Thoracic aorta (tissue), 2 donors: ENCODE measurements at places on chromosomes 2 and 18. TPM values are rescaled to one million over a fixed set of nuclear protein-coding genes. Genes with fewer than 3 reads are reported as not detected.

- no peak for DNase-seq
Observed at GRCh38 chr2:217901835-217902378, 100.9 kb downstream of the TNS1 start.

GRCh38 chr2:85803704-85804425, 50.1 kb downstream of the ATOH8 start:
- DNase-seq, result no peak

DNA sequence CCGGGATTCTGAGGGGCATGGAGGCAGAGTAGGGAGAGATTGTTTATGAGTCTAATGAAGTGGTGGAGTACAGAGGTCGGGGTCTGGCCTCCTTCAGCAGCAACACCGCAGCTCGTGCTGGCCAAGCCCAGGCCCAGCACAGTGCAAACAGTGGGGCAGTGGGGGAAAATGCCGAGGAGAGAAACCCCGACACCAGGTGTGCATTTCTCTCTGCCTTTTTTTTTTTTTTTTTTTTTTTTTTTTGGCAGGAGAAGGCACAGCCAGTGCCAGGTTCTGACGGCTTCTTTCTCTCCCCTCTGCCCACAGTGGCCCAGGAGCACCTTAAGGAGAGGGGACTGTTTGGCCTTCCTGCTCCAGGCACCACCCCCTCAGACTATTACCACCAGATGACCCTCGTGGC, 219.3 kb downstream of the GLI2 start:
- no peak for DNase-seq

- no peak for DNase-seq
Observed at GRCh38 chr18:38633333-38633732, 1067.7 kb upstream of the CELF4 start.

DNA sequence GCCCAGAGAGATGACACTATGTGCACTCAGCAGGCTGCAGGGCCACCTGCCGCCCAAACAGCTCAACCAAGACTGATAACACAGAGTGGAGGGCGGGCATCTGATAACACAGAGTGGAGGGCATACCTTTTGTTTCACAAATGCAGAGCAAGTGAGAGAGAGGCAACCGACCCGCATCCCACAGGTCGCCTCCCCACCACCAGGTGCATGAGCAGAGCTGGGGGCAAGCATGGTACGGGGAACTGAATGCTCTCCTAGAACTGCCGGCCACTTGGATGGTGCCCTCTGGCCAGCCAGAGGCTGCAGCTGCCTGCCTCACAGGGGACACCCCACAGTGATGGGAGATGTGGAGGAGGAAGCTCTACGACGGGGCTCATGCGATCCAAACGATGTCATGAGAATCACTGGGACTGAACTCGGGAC, 49.5 kb downstream of the ANO7 start:
- DNase-seq, result no peak

- DNase-seq, result no peak
Observed at GRCh38 chr2:59816075-59816474, 737.4 kb downstream of the BCL11A start.

DNA sequence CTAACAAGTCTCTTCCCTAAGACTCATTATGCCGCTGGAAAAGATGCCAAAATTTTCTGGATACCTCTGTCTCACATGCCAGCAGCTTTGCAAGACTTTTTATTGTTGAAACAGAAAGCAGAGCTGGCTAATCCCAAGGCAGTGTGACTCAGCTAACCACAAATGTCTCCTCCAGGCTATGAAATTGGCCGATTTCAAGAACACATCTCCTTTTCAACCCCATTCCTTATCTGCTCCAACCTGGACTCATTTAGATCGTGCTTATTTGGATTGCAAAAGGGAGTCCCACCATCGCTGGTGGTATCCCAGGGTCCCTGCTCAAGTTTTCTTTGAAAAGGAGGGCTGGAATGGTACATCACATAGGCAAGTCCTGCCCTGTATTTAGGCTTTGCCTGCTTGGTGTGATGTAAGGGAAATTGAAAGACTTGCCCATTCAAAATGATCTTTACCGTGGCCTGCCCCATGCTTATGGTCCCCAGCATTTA, 26.3 kb downstream of the DHRS9 start:
- DNase-seq, result no peak

DNA sequence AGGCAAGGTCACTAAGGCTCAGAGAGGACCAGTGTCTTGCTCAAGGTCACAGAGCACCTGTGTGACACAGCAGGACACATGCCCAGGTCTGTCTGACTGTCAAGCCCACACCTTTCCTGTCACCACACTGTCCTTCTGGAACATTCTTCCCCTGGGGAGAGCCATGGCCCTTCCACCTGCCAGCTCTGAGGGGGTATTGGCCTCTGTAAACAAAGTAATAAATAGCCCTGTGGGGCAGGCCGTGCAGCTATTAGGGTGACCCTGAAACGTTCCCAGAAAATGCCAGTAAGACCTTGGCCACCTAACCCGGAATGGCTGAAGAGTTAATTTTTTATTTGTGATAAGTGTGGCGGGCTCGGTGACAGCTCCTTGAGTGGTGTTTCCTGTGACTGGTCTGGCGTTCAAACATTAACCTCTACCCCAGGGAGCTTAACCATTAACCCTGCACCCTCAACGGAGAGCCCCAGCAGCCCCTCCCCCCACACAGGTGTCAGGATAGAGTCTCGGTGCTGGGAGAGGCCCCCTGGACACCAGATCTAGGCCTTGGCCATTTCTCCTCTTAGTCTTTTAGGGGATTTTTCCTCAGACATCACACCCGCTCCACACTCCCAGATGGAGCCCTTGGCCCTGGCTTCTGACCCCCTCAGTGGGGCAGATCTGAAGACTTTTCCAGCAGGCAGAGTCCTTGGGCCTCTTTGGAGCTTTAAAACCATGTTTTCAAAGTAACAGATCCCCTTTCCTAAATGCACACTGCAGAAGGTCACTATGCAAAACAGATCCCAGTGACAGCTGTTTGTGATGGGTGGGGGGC, 36.6 kb downstream of the SCTR start:
- DNase-seq, result no peak

- no peak for DNase-seq
Observed at GRCh38 chr2:85707304-85707703, 13.1 kb downstream of the GNLY start.

- no peak for DNase-seq
Observed at GRCh38 chr2:24906466-24906865, 13.6 kb downstream of the ADCY3 start.

DNA sequence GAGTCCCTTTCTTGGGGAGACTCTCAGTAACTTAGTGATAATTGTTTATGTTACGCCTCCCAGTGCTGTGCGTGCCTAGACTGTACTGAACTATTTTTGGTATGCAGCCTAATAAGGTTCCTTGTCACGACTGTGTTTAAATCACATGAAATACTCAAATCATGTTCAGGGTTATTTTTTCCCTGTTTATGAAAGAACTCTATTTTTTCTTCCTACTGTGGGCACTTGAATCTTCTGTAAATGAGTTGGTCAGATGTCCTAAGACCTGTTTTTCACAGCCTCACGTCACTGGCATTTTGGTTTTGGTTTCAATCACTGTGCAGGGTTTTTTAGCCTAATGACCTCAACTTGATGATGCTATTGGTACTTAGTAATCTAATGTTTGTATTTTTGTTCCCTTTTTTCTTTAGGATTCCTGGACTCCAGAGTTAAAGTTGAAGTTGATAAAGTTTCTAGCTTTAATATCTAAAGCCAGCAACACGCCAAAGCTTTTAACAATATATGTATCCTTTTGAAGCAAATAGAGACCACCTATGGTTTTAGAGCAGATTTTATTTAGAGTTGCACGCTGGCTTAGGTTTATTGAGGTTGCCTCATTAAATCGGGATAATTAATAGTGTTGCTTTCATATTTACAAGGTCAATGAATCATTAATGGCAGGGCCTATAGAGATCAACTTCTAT, 24.0 kb downstream of the ARMC9 start:
- no peak for DNase-seq

DNA sequence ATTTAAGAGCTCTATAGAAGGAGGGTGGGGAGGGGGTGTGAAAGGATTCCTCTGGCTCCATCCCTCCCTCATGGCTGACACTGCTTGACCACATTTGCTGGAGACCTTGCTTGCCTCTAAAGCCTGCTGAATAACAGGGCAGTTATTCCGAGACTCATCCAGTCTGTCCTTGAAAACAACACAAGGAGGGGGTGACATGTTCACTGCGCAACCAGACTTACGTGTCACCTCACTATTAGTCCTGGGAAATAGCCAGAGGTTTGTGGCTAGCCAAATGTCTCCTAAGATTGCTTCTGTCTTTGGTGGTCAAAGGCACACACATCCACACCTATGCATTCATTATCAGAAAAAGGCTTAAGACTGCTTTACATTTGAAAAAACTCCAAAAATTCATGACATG, 256.2 kb upstream of the SKOR2 start:
- no peak for DNase-seq

DNA sequence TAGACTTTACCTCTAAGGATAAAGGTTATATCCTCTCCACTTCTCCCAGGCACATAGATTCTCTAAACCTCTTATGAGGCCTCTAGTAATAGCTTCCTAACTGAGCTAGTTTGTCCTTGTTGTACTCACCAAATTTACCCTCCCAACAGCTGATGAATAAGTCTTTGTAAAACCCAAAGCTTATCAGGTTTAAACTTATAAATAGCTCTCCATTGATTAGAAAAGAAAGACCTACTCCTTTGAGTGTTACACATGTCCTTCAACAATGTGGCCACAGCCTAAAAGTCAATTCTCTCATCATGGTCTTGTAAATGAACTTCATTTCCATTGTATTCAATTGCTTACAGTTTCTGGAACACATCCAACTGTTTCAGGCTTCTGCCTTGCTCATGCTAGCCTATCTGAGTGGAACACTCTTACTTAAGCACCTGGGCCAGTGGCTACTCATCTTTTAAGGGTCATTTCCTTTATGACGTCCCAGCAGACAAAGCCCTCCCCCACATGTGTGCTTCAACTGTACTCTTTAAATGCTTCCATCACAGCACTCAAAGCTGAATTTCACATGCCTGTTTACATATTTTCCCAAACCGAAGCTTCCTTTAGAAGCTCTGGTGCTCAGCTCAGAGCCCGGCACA, 131.6 kb downstream of the CDH2 start:
- DNase-seq, result no peak

DNA sequence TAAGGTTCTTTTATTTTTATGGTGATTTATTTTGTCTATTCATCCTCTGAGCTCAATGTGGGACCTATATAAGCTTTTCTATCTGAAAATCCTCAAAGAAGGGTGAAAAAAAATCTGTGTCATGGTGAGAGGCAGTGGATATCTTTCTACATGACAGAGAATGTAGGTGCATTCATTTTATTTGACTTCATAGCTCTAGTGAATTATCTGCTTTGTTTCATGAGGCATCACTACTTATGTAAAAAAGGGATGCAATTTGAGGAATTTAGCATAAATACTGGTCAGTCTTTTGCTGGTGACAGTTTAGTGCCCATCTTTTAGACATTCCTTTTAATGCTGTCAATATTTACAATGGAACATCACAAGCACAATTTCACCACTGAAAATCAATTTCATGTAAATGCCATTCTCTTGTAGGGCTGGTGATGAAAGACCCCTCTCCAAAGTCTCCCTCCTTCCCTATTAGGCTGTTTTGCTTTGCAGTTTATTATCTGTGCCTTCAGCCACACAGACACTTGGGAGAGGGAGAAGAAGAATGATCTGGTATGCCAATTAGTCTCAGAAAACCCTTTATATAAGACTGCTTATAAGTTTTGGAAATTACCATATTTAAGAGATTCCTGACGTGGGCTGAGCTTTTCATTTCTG, 148.3 kb upstream of the NXPH2 start:
- DNase-seq, result no peak

DNA sequence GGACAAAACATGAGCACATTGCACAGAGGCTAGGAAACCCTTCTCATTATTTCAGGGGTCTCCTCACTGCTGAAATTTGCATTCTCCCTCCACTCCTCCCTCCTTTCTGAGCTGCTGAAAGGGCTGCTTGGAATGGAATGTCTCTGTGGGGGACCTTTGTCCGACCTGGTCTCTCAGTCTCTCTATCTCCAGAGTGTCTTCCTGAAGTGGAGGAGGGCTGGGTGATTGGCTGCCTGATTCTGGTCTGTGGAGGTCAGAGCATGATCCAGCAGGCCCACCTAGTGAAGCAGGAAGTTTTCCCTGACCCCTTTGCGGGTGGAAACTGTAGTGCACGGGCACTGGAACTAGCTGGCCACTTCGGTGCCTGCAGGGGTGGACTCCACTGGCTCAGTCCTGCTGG, 560.5 kb upstream of the HS6ST1 start:
- no peak for DNase-seq

- DNase-seq, result no peak
Observed at GRCh38 chr18:78423811-78424210, 555.8 kb upstream of the SALL3 start.

EVX2 gene
- total RNA-seq, result not detected

GPAT2 gene
- 6.9 TPM for total RNA-seq

IWS1 gene
- 43.2 TPM for total RNA-seq

VIT gene
- 31.4 TPM for total RNA-seq

ITGA4 gene
- 40.3 TPM for total RNA-seq

CD207 gene
- total RNA-seq, result not detected

SLC4A5 gene
- 2.2 TPM for total RNA-seq

TEKT4 gene
- not detected for total RNA-seq
